ENCODE measurements at places on chromosomes 2 and 18. TPM values are rescaled to one million over a fixed set of nuclear protein-coding genes. Genes with fewer than 3 reads are reported as not detected.

The MROH2A gene
- polyA plus RNA-seq = 0.18 TPM

The SOCS6 gene
- 17.4 TPM for polyA plus RNA-seq

The ABCG5 gene
- polyA plus RNA-seq = 0.08 TPM

GRCh38 chr2:30040147-30040546 lies 106.7 kb upstream of the YPEL5 start:
- DNase-seq = no peak

DNA sequence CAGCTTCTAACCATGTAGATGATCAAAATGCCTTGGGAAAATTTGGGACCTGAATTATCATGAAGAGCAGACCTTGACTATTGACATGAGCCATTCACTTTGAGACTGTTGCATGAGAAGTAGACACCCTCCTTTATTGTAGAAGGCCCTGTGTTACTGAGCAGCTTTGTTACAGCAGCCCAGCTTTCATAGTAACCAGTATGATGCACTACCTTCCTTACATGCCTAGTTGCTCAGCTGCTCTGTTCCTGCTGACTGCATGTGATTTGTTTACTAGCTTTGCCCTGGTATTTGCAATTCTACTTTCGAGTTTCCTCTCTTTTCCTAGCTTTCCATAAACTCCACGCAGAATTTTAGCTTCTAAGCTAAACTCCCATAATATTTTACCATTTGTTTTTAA lies 11.2 kb upstream of the FN1 start:
- no peak for DNase-seq

DNA sequence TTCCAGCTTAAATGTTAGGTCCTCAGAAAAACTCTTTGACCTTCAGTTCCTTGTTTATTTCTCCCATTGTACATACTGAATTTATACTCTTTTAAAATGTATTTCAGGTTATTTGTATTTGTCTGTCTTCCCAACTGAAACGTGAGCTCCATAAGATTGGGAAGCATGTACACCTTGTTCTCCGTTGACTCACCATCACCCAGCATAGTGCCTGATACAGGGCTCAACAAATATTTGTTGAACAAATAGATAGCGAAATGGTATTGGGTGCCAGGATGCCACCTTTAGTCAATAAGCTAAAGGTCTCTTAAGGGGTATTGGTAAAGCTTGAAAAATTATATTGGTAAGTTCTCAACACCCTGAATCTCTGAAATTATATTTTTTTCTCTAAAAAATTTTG lies 1841.3 kb upstream of the CELF4 start:
- DNase-seq = no peak

DNA sequence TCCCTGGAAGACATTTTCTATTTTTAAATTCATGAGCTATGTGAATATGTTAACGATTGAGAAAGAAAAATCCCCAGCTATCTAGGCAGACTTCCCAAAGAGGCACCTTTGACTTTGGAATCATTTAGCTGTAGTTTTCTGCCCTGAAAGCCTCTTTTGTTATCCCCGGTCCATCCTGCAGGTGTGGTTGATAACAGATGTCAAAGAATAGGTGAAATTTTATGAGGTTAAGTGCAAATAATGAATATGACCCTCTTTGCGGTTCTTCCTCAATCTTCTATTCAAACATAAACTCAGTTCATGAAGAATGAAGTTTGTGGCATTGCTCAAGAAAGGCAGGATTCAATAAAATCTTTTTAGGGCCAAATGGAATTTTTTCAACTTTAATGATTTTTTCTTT lies 51.6 kb upstream of the ATP8B1 start:
- no peak for DNase-seq

GRCh38 chr2:120747281-120747680 lies 11.6 kb downstream of the GLI2 start:
- DNase-seq = no peak

DNA sequence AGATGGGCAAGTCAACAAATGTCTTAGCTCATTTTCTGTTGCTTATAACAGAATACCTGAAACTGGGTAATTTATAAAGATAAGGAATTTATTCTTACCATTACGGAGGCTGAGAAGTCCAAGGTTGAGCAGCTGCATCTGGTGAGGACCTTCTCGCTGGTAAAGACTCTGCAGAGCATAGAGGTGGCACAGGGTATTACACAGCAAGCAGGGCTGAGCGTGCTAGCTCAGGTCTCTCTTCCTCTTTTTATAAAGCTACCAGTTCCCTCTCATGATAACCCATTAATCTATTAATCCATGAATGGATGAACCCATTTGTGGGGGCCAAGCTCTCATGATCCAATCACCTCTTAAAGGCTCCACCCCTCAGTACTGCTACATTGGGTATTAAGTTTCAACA lies 109.1 kb downstream of the CDK15 start:
- DNase-seq = no peak
